ENCODE measurements at places on chromosomes 1 and 21.

- DNase-seq: no peak
Observed at GRCh38 chr1:240998441-240999015, 358.5 kb downstream of the RGS7 start.

DNA sequence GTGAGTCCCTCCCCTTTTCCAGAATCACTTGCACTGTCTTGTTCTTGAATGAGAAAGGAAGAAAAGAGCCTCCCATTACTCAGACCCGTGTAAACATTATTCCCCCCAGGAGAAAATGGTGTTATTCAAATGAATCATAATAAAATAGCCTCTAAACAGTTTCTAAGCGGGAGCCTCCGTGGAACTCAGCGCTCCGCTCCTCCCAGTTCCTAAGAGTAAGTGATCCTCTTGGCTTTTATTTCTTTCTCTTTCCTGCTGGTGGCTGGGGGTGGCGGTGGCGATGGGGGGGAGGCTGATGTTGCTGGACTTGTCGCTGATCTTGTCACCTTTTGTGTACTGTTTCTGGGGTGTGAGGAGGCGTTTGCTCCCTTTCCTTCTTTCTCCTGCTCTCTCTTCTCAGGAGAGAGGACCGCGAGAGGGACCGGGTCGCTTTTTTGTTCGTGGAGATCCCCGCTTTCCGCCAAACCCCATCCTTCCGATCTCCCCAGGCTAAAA is 781 bp downstream of the PROX1 start:
- DNase-seq: no peak

- no peak for DNase-seq
Observed at GRCh38 chr1:111242805-111243523, 15.5 kb downstream of the CHI3L2 start.

DNA sequence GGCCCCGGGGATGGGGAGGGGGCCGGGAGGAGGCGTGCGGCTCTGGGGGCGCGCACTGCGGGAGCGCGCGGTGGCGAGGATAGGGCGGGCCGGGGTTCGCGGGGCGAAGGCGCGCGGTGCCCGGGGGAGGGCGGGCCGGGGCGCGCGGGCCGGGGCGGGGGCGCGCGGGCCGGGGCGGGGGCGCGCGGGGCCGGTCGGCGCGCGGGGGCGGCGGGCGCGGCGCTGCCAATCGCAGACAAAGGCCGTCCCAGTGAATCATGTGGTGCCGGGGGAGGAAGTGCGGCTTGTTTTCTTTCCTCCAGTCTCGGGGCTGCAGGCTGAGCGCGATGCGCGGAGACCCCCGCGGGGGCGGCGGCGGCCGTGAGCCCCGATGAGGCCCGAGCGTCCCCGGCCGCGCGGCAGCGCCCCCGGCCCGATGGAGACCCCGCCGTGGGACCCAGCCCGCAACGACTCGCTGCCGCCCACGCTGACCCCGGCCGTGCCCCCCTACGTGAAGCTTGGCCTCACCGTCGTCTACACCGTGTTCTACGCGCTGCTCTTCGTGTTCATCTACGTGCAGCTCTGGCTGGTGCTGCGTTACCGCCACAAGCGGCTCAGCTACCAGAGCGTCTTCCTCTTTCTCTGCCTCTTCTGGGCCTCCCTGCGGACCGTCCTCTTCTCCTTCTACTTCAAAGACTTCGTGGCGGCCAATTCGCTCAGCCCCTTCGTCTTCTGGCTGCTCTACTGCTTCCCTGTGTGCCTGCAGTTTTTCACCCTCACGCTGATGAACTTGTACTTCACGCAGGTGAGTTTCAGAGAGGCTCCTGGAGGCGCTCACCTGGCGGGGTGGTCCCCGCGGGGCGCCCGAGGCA is at the start of gene GPR137B:
Gene GPR137B, plus strand, starts transcription at position 287 of the 851 bp plus-strand sequence. Its CDS starts 84 bp downstream, at position 371.
- DNase-seq: peak; percentile 64

DNA sequence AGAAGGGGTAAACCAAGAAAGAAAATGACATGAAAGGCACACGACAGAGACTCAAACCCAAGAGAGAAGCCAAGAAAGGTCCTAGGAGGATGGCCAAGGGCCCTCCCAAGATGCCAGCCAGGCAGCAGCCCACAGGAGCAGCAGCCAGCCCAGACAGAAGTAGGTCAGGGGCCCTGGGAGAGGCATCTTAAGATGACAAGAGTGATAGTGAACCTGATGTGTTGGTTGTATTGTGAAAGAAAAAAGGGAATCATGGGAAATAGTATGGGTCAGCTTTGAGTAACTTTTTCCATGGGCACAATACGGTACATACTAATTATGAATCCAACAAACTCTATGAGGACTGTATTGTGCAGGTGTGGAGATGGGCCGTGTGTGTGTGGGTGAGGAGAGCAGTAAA is 3.3 kb downstream of the CCSAP start:
- peak; percentile 23 for DNase-seq

GRCh38 chr21:45998276-45998701 is 16.7 kb downstream of the COL6A1 start:
- no peak for DNase-seq

DNA sequence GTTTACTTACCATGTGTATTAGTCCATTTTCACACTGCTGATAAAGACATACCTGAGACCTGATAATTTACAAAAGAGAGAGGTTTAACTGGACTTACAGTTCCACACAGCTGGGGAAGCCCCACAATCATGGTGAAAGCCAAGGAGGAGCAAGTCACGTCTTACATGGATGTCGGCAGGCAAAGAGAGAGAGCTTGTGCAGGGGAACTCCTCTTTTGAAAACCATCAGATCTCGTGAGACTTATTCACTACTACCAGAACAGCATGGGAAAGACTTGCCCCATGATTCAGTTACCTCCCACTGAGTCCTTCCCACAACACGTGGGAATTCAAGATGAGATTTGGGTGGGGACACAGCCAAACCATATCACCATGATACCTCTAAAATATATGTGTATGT is 39.3 kb upstream of the ERRFI1 start:
- DNase-seq: no peak

DNA sequence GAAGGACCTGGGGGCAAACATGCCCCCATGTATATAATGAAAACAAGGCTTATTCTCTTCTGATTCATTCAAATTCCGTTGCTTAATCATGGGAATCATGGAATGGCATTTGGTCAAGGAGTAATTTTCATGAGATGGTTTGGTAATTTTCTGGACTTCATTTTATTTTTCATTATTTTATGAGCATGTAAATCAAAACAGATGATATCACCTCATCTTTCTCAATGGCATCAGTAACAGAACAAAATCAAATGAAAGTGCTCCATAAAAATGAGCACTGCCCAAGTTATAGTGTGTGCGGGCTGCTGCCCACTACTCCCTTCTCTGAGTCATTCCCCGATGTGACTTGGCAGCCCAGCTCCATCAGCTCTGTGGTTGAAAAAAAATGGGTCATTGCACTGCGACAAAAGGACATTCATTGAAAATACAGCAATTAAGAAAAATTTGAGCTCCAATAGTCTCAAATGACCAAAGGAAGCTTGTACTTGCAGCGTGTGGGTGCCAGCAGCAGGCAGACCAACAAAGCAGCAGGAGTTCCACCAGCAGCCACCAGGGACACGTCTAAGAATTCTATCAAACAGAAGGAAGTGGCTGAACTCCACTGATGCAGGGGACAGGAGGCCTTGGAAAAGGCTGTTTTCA is 84.3 kb upstream of the VAV3 start:
- peak; percentile 20 for DNase-seq

DNA sequence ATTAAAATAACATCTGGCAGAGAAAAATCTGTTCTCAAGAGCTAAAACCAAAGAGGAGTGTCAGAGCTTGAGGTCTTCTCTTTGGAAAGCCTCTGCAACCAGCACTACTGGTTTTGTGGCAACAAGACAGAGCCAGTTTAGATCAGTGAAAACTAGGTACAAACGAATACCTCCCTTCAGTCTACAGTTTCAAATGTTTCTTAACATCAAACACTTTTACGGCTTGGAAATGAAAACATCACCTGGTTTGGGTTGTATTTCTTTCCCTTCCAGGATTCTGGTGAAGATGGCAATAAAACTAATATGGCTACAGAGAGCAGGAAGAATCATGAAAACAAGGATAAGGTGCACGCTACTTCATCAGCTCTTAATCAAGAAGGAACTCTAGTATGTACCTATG is 339.4 kb upstream of the ESRRG start:
- no peak for DNase-seq

DNA sequence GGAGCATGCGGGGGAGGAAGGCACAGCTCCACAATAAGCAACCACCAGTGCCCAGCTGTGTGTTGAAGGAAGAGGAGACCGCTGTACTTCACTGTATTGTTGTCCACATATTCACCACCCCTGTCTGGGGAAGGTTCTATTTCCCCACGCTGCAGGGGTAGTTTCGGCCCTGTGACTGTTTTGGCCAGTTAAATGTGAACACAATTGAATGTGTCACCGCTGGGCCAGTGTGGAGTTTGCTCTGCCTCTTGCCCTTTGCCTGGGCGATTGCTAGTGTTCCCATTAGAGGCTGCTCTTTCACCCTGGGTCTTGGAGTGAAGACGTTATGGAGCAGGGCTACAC is 32.6 kb downstream of the UBE4B start:
- DNase-seq: no peak

DNA sequence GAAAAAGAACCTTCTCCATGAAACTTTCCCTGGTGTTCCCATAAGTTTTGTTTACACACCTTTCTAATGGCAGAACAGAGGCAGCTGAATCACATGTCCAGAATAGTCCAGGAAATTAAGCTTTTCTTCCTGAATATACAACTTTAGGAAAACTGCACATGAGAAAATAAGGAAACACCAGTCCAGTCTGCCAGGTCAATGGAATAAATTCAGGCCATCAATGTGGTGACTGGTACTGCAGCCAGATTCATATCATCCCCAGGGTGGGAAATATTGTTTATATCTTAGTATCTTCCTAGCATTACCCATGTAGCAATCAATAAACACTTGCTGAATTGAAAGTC is 6.7 kb upstream of the FBXO28 start:
- no peak for DNase-seq

DNA sequence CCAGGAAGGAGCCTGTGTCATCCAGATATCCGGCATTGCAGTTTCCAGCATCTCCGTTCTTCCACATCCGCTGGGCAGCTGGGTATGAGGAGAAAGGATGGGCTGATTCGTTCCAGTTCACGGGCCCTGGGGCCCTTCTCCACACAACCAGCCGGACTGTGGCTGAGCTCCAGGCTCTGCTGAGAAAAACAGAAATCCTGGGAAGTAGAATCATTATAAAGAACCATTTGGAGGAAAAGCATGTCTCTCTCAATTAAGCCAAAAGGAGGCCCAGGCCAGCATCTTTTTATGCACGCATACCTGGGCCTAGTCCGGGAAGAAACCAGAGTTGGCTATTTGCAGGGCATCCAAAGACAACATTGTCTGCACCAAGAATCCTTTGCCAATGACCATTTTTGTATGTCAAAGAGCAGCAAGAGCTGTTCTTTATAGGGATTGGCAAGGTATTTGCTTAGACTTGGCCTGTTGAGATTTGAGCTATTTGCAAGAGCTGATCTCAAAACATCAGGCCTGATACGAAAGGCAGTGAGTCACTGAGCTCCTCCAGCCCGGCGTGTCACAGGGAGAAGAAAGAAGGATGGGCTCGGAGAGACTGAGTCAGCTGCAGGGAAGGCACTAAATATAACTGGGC is 84.9 kb upstream of the ARHGEF16 start:
- no peak for DNase-seq

DNA sequence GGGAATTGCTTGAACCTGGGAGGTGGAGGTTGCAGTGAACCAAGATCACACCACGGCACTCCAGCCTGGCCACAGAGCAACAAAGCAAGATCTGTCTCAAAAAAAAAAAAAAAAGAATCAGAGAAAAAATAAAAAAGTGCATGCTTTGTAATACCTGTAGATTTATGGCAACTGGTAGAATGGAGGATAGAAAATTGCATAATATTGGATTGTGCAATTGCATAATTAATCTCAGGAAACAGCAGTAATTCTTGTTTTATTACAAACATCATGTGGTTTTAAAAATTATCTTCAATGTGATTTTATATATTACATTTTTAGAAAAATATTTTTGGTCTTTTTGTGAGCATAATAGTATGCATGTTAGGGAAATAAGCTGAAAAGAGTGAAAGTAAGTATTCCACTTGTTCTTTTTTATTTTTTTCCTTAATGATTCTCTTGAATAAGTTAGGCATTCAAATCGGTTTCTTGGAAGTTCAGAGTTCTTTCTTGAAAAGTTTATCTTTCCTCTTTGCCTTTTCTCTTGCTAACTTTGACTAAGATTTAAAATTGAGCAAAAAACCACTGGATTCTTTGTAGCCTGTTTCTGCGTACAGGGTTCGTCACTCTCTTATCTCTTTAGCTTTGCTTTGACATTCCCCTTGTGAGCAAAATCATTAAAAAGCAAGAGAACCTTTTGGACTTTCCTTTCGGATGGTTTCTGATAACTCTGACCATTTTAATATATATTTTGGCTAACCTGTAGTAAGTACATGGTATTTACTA is 127.5 kb upstream of the ADAMTS5 start:
- DNase-seq: no peak

Measured in CD4-positive, alpha-beta T cell treated with Interleukin-12 subunit alpha and Interleukin-12 subunit beta, for 1 hour (primary cell).